ENCODE measurements at places on chromosomes 2 and 18.

DNA sequence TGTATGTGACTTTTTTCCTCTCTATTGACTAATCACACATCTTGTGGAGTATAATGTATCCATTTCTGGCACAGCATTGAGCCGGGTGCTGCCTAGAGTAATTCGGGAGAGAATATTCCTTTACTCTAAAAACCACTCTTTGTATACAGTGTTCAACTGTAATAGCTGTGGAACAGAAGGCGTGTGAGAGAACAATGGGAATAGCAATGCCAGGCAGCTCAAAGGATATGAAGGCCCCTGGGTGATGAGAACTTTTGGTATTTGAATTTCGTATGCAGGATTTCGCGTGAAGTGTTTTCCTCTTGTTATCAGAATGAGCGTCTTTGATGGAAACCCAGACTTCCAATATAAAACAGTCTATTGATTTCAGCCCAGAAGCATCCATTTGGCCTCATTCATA is 84.6 kb upstream of the MAP3K20 start:
- DNase-seq = no peak

DNA sequence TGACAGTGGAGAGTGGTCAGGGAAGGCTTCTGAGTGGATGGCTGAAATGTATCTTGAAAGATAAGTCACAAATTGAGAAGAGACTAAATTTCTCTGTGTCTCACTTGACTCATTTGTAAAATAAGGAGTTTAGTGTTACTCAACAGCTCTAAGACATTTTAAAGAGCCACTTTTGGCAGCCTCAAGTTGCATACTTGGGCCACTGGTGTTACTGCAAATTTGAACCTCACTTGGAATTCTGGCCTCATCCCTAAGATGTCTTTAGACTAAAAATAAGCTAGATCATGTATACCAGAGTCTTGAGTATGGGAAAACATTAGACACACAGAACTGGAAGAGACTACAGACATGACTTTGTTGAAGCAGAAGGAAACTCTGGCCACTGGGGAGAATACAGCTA is 4.5 kb upstream of the MTLN start:
- no peak for DNase-seq

DNA sequence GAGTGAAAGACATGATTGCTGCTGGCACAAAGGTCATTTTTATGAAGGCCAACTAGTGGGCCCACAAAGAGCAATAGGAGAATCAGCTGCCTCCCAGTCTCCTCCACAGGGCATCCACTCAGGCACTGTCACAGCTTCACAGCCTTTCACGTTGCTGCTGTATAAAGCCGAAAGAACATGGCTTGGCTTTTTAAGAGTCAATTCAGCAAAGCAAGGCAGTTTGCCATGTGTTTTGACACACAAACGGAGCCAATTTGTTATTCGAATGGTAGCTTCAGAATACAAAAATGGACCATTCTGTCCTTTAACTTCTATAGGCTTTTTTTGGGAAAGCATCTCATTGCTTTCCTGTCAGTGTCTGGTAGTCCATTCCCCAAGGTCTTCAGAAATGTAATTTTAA is 283.4 kb upstream of the PARD3B start:
- DNase-seq = no peak

DNA sequence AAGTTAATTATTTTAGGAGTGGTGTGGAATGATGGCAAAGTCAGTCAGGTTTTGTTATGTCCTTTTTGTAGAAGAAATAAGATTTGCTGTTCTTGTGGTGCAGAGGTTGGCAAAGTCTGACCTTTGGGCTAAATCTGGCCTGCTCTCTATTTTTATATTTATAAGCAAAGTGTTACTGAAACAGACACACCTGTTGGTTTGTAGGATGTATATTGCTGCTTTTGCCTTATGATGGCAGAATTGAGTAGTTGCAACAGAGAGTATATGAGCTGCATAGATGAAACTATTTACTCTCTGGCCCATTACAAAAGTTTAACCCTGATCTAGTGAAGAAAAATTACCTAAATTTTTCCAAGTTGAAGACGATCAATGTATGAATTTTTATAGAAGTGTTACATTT is 34.1 kb upstream of the KCNJ13 start:
- DNase-seq = no peak

DNA sequence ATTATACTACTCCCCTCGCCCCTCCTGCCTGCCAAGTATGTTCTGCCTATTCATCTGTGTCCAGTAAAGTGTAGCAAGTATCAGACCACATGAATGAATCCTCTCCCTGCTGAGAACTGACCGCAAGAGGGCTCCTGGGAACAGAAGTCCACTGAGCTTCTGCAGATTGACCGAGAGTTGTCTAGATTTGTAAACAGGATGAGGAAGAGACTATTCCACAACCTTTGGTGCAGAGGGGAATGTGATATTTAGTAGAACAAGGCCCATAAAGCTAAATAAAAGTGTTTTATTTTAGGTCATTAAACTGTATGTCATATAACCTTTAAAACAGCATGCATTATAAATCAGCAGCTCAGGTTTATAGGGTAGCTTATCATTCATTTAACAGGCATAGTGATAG is 377.0 kb downstream of the DCC start:
- DNase-seq = peak; percentile 0

DNA sequence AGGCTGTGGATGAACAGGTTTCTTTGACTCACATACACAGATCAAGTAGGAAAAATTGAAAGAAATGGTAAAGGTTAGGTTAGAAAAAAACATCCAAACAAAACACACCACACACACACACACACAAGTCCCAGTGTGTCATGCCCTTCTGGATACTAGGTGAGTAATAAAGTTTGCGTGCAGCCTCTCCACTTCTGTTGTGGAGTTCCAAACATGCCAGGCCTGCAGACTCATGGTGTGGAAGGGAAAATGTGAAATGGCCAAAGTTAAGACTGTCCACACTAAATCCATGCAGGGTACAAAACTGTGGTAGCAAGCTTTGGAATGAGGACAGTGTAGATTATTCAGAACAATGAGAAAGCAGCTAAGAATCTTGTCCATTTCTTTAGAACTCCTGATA is 114.6 kb downstream of the IKZF2 start:
- DNase-seq = no peak

DNA sequence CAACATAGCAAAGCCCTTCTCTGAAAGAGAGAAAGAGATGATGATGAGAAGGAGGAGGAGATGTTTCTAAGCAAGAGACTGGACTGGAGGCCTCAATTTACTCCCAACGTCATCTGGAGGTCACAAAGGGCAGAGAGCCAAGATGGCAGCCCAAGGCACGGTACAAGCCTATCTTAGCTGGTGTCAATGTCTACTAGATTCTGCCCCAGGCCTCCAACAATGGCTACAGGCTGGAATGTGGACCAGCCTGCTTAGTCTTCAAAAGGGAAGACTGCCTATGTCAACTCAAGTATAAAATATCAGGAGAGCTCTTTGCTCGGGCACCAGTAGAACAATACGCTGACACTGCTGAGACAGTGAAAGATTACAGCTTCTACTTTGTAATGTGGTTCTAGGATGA is 6.7 kb upstream of the SLC4A5 start:
- no peak for DNase-seq

GRCh38 chr2:118403658-118404451 is 315.6 kb downstream of the INSIG2 start:
- no peak for DNase-seq

- DNase-seq = no peak
Measured at GRCh38 chr2:233442028-233442310, 87.7 kb downstream of the DGKD start.

GRCh38 chr2:106521016-106521415 is 33.9 kb downstream of the CD8B2 start:
- DNase-seq = no peak

- no peak for DNase-seq
Measured at GRCh38 chr2:61512768-61513398, 25.3 kb downstream of the XPO1 start.

- DNase-seq = peak; percentile 66
Measured at GRCh38 chr2:46298522-46299353, 1.5 kb downstream of the EPAS1 start.

DNA sequence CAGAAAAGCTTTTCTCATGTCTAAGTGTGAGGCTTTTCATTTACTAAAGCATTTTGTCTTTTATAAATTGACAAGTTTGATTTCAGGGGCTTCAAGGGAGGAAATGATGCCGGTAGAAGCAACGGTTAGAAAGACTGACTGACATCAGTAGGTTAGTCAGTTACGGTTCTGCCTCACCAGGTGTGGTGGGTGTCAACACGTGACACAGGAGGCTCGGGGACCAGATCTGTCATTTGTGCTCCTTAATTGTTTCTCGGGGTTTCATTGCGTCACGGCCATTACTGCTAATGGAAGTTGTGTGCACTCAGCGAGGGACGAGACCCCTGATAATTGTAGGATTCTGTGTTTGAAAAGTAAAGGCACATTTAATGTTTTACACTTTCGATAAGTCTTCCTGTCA is 18.9 kb upstream of the PTPRM start:
- DNase-seq = no peak

DNA sequence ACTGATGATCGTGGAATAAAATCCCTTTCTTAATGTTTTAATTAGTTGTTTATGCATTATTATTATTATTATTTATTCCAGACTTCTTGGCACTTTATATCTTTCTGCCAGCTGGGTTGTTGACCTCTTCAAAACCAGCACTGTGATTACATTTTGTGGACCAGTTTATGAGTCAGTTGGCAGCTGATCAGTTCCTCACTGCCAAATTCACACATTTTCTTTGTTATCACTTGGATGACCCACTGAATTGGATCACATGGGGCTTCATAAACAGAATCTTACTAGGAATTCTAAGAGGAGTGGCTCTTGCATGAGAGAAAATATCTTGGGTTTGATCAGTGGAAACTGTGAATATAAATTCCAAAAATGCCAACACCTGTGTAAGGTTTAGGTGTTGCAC is 321.8 kb upstream of the SPRED2 start:
- DNase-seq = no peak

DNA sequence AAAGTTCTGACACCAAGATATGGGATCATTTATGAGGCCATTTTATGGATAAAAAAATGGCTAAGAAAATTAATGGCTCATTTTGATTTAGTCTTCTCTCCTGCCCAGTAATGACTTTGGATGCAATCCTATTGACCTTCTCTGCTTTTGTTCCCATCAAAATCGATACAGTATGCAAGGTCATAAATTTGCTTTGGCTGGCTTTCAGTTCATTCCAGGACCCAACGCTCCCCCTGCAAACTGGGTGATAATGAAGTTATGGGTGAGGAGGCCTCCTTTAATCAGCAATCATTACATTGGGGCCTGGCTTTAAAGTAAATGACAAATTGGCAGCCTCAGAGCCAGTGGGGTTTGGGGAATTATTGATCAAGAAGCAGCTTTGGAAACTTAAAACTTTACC is 351.8 kb upstream of the GYPC start:
- no peak for DNase-seq

DNA sequence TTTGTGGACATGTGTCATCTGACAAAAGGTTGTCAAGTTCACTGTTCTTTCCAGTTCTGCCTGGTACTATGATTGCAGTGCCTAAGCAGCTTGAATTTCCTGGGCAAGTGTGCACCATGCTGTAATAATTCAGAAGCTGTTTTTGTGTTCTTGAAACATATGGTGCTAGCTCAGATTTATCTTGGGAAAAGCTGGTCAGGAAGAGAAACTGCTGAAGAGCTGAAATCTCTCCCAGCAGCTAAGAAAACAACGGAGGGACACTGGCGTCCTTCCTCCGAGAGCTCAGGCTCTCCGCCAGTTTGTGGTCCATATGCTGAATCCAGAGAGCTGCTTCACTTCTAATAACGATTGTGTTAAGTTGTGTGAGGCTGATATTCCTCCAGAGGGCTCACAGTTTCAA is 642.0 kb downstream of the DPP10 start:
- no peak for DNase-seq

GRCh38 chr2:147026664-147027295 is 818.0 kb upstream of the ACVR2A start:
- DNase-seq = no peak

- DNase-seq = no peak
Measured at GRCh38 chr18:63848159-63848558, 39.3 kb upstream of the SERPINB2 start.

DNA sequence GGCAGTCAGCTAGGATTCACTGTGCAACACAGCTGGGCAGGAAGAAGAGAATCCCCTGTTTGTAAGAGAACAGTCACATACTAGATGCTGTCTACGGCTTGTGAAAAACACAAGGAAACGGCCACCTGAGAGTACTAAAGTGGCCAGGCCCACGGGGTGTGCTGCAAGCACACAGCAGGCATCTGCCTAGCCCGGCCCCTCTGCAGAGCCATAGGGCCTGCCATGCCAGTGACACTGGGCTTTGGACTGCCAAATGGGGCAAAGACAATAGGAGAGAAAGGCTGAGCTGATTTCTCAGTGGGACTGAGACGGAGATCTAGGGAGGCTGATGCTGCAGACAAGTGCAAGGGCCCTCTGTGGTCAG is 10.3 kb downstream of the TUBB6 start:
- DNase-seq = no peak

DNA sequence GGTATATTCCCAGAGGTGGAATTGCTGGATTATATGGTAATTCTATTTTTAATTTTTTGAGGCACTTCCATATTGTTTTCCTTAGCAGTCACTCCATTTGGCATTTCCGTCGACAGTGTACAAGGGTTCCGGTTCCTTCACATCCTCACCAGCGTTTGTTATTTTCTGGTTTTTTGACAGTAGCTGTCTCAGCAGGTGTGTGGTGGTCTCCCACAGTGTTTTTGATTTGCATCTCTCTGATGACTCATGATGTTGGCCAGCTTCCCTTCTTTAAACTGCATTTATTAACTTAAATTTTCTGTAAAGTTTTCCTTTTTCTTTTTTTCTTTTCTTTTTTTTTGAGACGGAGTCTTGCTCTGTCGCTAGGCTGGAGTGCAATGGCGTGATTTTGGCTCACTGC is 19.7 kb downstream of the SH3BP4 start:
- DNase-seq = no peak

DNA sequence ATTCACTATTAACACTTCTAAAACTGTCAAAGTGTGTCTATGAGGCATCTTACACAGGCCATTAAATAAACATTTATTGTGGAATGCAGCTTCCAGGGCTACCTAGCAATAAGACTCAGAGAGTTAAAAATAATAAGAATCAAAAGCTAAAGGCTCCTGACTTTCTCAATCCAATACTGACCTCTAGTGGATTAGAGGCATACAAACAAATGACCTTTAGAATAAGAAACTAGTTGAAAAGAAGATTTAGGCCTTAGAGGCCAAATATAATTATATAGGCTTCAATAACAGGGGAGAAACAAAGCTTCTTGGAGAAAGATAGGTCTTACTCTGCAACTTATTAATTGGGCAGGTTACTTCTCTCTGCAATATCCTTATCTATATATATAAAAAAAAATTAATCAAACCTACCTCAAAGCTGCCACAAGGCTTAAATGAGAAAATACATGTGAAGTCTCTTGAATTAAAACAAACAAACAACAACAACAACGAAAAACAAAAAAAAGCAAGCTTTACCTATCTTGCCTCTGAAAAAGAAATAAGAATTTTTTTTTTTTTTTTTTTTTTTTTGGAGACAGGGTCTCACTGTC is 246.1 kb downstream of the EXOC6B start:
- DNase-seq = no peak

DNA sequence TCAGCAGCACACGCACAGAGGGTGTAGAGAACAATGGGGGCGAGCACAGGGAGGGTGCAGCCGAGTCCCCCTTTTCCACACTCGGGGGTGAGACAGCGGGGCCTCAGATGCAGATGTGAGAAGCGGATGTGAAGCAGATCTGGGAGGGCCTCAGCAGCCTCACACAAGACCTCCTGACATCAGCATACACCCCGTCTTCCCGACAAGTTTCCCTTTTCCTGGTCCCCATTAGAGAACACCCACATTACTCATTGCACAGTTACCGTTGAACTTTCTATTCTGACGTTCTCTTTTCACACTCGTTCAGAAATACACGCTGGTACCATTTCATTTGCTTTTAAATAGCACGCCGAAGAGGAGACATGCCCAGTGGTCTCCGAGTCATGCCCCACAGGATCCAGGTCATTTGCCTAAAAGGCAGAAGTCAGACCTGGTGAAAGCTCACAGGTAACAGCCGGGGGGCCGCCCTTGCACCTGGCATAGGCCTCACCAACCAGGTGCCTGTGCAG is 129.5 kb upstream of the ID2 start:
- DNase-seq = no peak

Measured in H54 (cell line).